ENCODE measurements at places on chromosomes 2 and 18. TPM values are rescaled to one million over a fixed set of nuclear protein-coding genes. Genes with fewer than 3 reads are reported as not detected.

The SELENOI gene
- 19.6 TPM for total RNA-seq

The RAB6C gene
- total RNA-seq, result not detected

The COL4A4 gene
- total RNA-seq, result under 0.01 TPM

The MDH1B gene
- 2.3 TPM for total RNA-seq

The REG3G gene
- not detected for total RNA-seq

The MC2R gene
- total RNA-seq, result not detected

All from articular chondrocyte of knee joint (primary cell).